ENCODE measurements at places on chromosomes 4 and X.

- peak; percentile 57 for DNase-seq
Observed at GRCh38 chr4:51831133-51831532, 11.8 kb upstream of the DCUN1D4 start.

GRCh38 chrX:154967603-154968002, 54.9 kb downstream of the F8 start:
- no peak for DNase-seq

DNA sequence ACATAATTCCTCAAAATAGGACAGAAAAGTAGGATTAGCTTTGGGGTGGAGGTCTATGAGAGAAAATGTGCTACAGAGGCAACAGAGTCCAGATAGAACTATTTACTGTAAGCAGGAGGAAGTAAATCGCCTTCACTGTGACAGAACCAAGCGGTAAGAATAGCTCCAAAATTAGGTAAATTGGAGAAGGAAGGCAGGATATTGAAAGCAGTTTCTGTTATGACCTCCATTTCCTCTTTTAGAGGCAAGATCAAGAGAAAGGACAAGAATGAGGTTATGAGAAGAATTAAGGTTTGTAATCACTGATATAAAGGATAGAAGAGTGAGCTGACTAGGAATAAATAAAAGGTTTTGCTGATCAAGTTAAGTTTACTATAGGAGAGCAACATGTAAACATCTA, 44.1 kb upstream of the NEUROG2 start:
- no peak for DNase-seq

DNA sequence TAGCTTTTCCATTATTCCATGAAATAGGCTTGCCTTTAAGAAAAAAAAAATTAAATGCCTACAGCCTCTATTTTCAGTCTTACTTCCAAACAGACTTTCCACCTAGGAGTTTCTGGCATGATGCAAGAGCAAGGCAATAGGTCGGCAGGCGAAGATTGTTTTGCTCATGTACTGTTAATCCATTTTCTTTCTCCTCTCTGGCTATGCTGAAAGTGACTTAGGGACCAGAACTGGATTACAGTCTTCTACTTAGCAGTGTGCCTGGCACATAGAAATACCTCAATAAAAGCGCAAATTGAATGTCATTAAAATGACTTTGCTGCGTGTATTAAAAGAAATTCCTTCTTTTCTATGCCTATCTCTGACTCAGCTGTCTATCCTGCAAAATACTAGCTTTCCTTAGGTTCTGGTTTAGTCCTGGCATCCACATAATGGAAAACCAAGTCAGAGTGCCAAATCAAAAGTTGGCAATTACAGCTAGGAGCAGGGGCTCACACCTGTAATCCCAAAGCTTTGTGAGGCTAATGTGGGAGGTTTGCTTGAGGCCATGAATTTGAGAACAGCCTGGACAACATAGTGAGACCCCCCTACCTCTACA, 51.9 kb downstream of the CC2D2A start:
- DNase-seq, result no peak

- no peak for DNase-seq
Observed at GRCh38 chr4:159606835-159607234, 504.0 kb downstream of the RAPGEF2 start.

DNA sequence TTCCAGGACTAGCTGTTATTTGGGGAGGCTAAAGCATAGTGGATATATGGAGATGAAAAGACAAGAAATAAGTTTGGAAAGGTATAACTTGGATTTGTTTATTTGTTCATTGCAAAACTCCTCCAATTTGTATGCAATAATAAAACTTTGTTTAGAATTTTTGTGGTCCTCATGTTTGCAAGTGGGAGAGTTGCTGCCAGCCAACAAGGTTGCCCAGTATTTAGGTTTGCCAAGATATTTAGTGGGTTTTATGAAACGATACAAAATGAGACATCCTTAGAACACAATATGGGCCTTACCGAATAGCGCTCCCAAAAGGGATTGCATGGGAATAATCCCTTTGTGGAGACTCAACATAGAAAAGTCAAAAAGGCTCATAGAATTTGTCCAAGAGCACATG, 162.1 kb downstream of the INPP4B start:
- DNase-seq, result no peak

GRCh38 chr4:34766935-34767334, 1477.4 kb downstream of the ARAP2 start:
- no peak for DNase-seq

GRCh38 chrX:118508635-118509034, 13.0 kb downstream of the DOCK11 start:
- DNase-seq, result no peak

DNA sequence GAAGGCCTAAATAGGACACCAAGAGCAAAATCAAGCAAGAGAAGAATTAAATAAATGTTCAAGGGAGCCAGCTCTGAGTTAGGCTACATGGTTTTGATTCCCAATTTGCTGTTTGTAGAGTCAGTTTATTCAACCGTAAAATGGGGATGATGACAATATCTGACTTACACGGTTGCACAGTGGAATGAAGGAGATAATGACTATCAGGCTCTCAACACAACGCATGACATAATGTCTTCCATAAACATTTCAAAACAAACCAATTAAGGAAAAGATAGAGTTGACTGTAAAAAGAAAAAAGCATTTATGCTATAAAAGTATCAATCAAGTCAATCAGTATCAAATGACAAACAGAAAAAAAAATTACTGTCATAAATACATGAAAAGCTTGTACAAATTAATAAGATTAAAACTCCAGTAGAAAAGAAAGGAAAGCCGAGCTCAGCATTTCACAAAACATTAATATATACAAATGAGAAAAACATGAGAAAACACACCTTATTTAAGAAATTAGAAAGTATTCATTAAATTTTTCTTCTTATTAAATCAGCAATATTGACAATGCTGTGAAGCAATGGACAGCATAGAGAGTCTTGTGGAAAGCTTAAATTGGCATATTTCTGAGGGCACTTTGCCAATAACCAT, 179.0 kb downstream of the SCFD2 start:
- DNase-seq, result no peak

DNA sequence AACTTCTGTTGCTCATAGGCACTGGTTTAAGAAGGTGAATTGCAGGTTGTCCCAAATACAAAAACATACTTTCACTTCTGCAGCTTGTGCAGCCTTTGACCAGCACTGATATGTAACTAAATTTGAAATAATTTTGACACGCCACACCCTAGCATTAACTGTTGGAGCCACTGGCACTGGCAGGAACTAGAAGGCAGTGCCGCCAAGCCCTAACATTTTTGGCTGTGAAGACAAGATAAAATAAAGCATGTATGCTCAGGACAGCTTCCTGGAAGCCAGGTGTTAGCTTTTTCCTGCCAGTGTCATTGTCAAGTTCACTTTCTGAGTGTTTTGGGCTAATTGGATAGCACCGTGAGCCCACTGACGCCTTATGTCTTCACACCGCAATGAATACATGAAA, 65.3 kb upstream of the FBXW7 start:
- DNase-seq, result no peak

DNA sequence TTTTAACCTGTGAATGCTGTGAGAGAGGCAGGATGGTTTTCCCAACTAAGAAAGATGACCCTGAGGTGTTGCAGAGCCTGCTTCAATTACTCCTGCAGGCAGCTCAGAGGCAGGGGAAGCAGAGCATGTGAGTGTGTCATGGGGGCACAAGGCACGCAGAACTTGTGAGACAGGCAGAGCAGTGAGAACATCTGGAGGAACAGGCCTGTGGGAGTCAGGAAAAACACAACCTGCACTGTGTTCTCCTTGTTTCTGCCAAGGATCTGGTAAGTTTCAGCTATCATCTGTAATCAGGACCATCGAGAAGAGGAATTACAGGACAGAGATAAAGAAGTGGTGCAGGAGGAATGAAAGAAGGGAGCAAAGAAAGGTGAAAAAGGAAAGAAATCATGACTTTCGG, 741.8 kb upstream of the INTU start:
- DNase-seq, result no peak

DNA sequence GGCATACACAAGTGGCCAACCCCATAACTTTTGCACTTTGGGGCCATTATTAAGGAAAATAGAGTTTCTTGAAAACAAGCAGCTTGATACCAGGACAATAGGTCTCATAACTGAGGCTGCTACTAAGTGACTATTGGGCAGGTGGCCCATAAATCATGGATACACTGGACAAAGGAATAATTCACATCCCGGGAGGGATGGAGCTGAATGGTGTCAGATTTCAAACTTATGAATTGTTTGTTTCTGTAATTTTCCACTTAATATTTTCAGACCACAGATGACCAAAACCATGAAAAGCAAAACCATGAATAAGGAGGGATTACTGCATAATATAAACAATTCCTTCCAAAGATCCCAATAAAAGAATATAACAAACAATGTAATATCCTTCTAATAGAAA, 114.4 kb downstream of the WDFY3 start:
- DNase-seq, result no peak

DNA sequence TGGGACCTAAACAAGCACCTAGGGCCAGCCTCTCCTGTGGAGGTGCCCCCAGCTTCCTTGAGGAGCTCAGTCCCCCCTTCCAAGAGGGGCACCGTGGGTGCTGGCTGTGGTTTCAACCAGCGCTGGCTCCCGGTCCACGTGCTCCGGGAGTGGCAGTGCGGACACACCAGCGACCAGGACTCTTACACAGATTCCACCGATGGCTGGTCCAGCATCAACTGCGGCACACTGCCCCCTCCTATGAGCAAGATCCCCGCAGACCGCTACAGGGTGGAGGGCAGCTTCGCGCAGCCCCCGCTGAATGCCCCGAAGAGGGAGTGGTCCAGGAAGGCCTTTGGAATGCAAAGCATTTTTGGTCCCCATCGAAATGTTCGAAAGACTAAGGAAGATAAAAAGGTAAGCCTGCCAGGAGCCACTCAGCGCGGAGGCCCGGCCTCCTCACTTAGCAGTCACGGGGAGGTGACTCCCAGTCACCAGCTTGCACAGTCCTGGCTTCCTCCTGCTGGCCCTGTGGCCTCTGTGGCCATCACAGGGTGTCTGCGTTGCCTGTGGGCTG, 24.9 kb downstream of the RGS12 start:
- DNase-seq, result no peak

DNA sequence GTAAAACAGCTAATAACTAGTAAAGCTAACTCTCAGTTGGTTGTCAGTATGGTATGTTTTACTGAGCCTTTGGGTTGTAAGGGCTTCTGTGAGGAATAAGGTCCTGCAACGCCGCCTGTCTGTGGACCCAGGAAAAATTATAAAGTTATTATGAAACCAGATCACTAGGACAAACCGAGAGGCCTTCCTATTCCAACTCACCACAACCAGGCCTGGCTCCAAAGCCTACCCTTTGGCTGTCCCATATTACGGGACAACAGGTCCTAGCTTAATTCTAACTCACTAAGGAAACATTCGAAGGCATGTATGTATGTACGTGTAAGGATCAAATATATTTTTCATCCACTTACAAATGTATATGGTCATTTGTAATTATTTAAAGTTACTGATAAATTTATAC, 1.4 kb downstream of the ANKRD17 start:
- DNase-seq, result peak; percentile 70

- no peak for DNase-seq
Observed at GRCh38 chr4:52612341-52612740, 46.8 kb downstream of the USP46 start.

- DNase-seq, result no peak
Observed at GRCh38 chr4:80184825-80185756, 12.2 kb upstream of the PRDM8 start.

DNA sequence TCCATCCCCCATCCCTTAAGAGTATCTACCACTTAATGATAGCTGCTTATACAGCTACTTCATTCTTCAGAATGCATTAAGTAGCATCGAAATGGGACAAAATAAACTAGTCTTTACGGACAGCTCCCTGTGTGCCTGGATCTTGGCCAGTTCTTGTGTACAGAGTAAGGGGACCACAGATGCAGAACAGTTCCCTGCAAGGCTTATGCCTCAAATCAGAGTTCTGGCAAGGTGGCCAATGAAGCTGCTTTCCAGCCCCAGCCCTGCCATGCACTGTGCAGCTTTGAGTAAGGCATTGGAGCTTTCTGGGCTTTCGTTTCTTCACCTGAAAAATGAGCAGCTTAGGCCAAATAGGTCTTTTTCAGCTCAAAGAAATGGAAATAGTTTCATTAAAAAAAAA, 14.2 kb downstream of the CLNK start:
- DNase-seq, result no peak

GRCh38 chrX:15465896-15466651, 27.1 kb downstream of the PIR start:
- DNase-seq, result no peak

- DNase-seq, result no peak
Observed at GRCh38 chr4:77179519-77179918, 22.5 kb downstream of the CCNG2 start.

- DNase-seq, result no peak
Observed at GRCh38 chr4:165208741-165209388, 1.5 kb downstream of the KLHL2 start.

DNA sequence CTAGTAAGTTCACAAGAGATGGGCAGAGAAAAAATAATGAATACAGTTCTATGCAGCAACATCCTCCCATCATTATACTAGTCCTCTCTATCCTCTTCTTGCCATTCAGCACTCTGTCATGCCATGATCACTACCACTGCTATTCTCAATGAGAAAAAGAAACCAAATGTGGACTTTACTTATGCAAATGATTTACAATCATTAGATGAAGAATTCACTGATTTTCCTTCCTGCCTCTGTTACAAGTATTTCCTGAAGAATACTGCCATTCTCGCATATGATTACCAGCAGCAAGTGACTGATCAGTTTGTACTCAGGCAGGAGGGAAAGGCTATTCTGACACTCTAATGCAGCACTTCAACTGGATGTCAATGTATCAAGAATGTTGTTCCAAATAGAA, 50.3 kb downstream of the WDFY3 start:
- DNase-seq, result no peak

Measured in CD8-positive, alpha-beta memory T cell (primary cell).